ENCODE measurements at places on chromosomes 1 and 21. TPM values are rescaled to one million over a fixed set of nuclear protein-coding genes. Genes with fewer than 3 reads are reported as not detected.

Gene ALPL
- total RNA-seq = 0.93 TPM

Gene SPRR2A
- 4.8 TPM for total RNA-seq

Gene ROR1
- total RNA-seq = 0.68 TPM

Gene GSTM4
- 3.1 TPM for total RNA-seq

Gene FOXD3
- total RNA-seq = not detected

Gene SLAMF1
- total RNA-seq = not detected

Gene NBPF3
- 21.6 TPM for total RNA-seq

Gene CD52
- not detected for total RNA-seq

Gene CYP4Z1
- 0.07 TPM for total RNA-seq

Gene SLC30A10
- 0.07 TPM for total RNA-seq

Gene PLA2G2D
- not detected for total RNA-seq

Gene AMY1A
- total RNA-seq = not detected

Gene PLA2G2F
- not detected for total RNA-seq

Gene ADAMTS4
- total RNA-seq = under 0.01 TPM

Gene STXBP3
- 61.5 TPM for total RNA-seq
